CD8-positive, alpha-beta memory T cell (primary cell): ENCODE measurements at places on chromosomes 12 and 14. TPM values are rescaled to one million over a fixed set of nuclear protein-coding genes. Genes with fewer than 3 reads are reported as not detected.

The ANAPC7 gene
- total RNA-seq: 66.7 TPM

The MARK3 gene
- total RNA-seq: 92.7 TPM

The PHC1 gene
- 18.5 TPM for total RNA-seq

The TAS2R13 gene
- 0.26 TPM for total RNA-seq

The TRIM9 gene
- total RNA-seq: 1.0 TPM

The CLEC6A gene
- total RNA-seq: not detected

The OLR1 gene
- 0.11 TPM for total RNA-seq

DNA sequence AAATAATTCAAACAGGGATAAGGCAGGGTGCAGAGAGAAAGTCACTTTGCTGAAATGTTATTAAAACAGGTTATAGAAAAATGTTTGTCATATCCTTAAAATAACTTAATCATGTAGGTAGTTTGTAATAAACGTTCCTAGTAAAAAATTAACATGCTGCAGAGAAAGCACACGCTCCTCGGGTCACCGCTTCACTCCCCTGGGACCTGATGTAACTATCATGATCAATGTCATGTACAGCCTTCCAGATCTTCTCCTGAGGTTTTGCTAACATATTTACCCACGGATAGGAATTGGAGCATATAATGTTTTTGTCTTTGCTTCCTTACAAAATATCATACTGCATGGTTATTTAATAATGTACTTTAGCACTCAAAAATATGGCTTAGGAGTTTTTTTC lies 285.1 kb upstream of the TMEM132C start:
- DNase-seq: no peak

DNA sequence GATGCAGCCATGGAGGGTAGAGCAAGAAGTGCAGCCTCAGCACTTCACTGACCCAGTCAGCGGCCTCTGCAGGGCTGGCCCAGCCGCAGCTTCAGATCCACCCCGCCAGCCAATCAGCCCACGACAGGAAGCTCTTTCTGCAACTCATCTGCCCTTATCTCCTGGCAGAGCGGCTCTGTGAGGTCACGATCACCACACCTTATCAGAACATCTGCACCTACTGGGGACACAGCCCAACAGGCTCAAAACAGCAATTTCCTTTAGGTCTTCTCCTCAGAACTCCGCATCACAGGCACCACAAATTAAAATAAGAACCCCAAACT lies 287.3 kb downstream of the BCL11B start:
- peak; percentile 64 for DNase-seq

DNA sequence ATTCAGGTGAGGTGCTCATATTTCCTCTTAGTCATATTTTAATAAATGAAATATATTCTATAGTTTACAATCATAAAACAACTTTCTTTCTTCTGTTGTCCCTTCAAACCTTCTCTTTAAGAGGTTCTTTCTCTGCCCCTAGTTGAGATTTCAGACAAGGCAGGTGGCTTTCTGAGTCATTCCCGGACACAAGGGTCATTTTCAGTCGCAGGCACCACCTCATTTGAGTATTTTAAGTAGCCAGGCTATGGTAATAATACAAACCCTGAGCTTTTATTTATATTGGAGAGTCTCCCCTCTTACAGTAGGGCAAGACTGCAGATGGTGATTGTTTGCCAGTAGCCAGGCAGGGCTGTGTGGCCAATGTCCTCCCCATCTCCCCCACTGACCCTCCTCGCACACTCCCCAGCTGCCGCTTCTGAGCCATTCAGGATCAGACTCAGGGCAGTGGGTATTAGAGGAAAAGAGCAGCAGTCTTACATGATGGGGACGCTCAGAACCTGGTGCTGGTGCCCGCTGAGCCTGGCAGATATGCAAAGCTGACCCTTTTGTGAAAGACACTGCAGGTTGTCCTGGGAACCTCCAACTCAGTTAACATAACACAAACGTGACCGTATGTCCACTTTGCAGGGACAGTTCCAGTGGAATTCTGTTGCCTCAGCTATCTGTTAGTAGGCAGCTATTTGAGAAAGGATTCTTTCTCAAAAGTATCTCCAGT lies 101.1 kb upstream of the BCL2L14 start:
- DNase-seq: no peak

DNA sequence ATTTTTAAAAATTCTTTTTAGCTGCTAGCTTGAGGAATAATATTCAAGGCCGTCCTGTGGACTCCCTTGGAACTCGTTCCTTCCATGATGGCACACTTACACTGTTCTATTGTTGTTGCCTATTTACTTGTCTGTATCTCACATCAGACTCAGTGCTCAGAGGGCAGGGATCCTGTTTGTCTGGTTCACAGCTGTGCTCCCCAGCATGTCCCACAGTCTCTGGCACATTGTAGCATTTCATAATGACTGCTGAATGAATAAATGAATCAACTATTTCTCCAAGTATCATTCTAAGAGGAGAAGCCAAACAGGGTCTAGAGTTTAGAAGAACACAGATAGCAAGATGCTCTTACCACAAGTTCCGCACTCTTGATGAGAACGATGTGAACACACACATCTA lies 48.0 kb downstream of the NTN4 start:
- no peak for DNase-seq

DNA sequence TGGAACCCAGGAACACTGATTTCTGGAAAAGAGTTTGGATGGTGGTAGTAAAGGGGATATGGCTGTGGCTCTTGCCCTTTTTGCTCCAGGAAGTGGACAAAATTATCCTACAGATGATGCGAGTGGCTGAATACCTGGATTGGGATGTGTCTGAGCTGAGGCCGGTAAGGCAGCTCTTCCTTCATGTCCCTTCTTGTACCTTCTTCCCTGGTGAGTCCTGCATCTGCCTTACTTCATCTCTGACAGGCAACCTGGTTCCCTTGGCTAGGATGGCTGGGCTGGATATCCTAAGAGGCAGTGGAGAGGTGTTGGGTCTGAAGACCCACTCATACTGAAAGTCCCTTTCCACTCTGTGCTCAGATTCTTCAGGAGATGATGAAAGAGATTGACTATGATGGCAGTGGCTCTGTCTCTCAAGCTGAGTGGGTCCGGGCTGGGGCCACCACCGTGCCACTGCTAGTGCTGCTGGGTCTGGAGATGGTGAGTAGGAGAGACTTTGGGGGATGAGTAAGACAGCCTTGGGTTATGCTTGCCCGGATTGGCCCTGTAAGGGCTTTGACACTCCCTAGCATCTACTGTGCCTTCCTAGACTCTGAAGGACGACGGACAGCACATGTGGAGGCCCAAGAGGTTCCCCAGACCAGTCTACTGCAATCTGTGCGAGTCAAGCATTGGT lies 8.0 kb downstream of the DGKA start:
- no peak for DNase-seq

DNA sequence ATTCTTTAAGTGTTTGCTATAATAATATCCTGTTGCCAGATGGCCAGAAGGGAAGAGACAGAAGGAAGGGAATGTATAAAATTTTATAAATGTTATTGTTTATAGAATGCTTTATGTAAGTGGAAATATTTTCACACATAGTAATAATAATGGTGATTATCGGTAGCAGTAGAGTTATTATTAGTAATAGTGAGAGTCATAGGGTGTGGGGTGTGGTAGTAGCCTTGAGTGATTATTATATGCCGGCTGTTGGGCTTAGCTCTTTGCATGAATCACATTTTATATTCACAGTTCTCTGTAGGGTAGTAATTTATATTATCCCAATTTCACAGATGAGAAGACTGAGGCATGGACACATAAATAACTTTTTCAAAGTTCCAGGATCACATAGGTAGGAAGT lies 391.4 kb downstream of the C12orf75 start:
- DNase-seq: no peak

GRCh38 chr12:2244013-2244861 lies 191.4 kb downstream of the CACNA1C start:
- no peak for DNase-seq

GRCh38 chr12:126608607-126609175 lies 1543.5 kb downstream of the AACS start:
- no peak for DNase-seq

- no peak for DNase-seq
These were observed 350.4 kb downstream of the TMEM121 start for GRCh38 chr14:105876829-105877228.

DNA sequence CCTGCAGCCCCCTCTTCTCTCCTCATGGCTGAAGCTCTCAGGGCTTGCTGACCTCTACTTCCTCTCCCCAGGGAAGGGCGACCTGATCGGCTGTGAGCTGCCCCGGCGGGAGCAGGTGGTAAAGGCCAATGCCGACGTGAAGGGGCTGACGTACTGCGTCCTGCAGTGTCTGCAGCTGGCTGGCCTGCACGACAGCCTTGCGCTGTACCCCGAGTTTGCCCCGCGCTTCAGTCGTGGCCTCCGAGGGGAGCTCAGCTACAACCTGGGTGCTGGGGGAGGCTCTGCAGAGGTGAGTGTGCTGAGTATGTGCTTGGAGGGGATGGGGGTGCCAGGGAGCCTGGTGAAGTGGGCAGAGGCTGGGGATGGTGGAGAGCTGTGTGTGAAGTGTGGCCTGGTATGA lies 13.7 kb downstream of the MCRS1 start:
- no peak for DNase-seq

DNA sequence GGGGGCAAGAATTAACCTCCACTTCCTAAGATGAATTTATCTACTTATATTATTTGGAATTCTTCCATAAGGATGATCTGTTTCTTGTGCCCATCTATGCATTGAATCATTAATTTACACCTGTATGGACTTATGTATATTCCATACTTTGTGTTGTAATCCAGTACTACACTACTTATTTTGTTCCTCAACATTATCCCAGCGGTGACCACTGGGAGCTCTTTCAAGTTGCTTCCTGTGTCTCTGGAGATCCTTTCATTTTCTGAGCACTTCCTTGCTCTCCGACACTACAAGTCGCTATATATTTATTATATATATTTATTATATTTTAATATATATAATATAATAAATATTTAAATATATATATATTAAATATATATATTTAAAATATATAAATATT lies 54.9 kb upstream of the SCN8A start:
- no peak for DNase-seq

- no peak for DNase-seq
These were observed 61.7 kb upstream of the ST8SIA1 start for GRCh38 chr12:22396253-22396652.

GRCh38 chr12:20950248-20950647 lies 139.7 kb downstream of the SLCO1B3 start:
- DNase-seq: no peak

- no peak for DNase-seq
These were observed at the start of gene NFE2 for GRCh38 chr12:54300732-54301427. Gene NFE2, minus strand, starts transcription at chr12:54301015. Its CDS starts 5,767 bp downstream, at chr12:54295248.

GRCh38 chr12:98786653-98787052 lies 141.6 kb downstream of the APAF1 start:
- no peak for DNase-seq

DNA sequence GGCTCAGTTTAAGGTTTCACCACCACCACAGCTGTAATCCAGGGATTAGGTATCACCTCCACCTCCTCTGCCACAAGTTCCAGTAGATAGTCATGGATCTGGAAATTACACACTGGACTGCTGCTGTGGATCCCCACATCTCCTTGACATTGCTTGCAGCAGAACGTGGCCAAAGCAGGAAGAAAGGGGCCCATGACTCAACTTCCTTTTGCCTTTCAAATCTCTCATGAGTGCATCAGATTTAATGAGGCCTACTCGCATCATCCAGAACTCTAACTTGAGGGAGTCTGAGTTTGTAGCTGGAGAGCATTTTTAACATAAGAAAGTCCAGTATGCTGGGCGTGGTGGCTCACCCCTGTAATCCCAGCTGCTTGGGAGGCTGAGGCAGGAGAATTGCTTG lies 29.2 kb upstream of the TMED10 start:
- DNase-seq: no peak

- no peak for DNase-seq
These were observed 32.5 kb downstream of the BRMS1L start for GRCh38 chr14:35858521-35859209.

DNA sequence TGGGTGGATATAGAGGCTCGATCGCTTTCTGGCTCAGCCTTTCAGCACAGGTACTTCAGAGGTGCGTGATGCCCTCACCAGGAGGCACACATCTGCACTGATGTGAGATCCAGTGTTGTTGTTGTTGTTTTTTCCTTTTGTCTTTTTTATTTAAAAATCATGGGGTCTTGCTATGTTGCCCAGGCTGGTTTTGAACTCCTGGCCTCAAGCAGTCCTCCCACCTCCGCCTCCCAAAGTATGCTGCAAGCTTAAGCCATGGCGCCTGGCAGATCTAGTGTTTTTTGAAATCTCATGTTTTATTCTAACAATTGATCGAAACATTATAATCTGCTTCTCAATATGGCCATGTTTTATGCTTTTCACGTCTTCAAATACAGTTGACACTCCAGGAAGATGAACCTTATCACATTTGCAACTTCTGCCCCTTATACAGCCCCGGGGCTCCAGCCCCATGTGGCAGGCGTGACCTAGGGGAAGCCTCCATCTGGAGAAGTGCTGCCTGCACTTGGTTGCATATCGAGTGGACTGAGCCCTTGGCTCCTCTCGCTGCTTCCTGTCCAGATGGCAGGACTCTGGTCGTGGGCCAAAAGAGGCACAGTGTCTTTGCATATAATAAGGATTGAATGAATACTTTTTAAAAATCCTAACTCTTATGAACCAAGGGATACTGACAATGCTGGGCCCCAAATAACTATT lies 71.7 kb downstream of the TRAF3 start:
- DNase-seq: no peak

- no peak for DNase-seq
These were observed 29.0 kb downstream of the NCOR2 start for GRCh38 chr12:124538194-124539082.

- DNase-seq: no peak
These were observed 39.4 kb downstream of the IRAK3 start for GRCh38 chr12:66228462-66228861.

DNA sequence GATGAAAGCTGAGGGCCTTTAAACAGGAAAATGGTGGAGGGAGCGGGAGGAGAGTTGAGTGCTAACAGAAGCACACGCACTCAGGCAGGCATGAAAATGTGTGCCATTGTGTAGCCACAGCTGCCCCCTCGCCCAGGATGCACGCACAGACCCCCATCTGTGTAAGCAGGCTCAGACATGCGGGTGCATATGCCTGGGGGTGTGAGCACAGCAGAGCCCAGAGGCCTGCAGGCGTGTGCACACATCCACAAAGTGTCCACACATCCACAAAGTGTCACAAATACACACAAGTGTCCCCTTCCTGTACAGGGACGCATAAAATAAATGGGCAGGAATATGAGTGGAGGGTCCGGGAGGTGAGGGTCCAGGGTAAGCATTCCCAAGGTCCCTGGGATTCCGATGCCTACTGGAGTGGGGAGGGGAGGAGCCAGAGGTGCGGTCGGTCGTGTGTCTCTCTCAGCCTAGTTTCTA lies 805 bp upstream of the KRT7 start:
- no peak for DNase-seq

GRCh38 chr12:13595536-13596443 lies 385.6 kb downstream of the GRIN2B start:
- DNase-seq: no peak

DNA sequence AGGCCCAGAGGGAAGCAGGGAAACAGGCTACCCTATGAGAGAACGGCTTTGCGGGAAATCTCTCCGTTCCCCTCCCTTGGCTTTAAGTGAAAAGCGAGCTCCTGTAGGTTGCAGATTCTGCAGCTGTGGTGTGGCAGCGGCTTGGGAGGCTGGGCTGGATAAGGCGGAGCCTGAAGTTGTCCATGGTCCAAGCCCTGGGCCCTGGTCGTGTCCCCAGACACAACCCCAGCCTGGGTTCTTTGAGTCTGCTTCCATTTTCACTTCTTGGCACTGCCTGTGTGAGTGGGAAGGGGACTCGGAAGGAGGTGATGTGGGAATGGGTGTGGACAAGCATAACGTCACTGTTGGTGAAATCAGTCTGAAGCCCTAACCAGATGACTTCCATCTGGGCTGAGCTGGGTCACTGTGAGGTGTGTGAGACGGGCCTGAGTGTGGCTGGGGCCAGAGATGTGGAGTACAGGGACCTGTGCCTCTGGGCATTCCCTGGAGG lies 43.0 kb upstream of the CTDSP2 start:
- no peak for DNase-seq

- DNase-seq: no peak
These were observed 23.1 kb upstream of the RERG start for GRCh38 chr12:15244341-15244740.
